Activated T-cell treated with anti-CD3 and anti-CD28 coated beads for 1 hour (primary cell): ENCODE measurements at places on chromosomes 3 and 15.

DNA sequence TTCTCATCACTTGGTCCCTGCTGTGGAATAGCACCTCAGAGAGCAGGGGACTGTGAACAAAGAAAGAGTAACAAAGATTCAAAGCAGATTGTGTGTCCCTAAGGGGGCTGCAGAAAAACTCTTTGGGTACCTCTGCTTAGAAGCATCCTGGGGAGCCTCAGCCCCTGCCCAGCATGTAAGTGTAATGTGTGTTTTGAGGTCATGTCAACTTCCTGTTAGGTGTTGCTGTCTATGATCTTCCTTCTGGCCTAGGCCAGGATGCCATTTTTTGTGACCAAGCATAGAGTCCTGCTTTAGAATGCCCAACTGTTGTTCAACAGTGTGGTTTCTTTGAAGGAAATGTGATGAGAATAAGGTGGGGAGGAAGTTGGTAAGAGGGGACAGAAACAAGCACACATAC lies 77.1 kb upstream of the BCL6 start:
- DNase-seq = no peak

DNA sequence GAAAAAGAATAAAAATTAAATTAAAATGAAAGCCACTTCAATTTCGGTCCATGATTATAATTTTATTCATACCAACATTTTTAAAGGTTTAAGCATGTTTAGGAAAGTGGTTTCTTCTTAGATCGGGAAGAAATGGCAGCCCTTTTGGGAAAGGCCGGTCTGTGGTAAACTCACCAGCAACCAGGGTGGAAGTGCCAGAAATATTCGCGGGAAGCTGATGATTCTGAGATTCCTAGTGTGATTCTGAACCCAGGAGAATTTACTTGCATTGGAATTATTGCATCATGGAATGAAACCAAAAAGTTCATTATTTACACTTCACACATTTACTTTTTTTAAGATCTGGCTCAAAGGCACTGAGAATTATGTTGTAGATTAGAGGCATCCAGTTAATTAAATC lies 97.2 kb upstream of the CCNL1 start:
- DNase-seq = no peak

DNA sequence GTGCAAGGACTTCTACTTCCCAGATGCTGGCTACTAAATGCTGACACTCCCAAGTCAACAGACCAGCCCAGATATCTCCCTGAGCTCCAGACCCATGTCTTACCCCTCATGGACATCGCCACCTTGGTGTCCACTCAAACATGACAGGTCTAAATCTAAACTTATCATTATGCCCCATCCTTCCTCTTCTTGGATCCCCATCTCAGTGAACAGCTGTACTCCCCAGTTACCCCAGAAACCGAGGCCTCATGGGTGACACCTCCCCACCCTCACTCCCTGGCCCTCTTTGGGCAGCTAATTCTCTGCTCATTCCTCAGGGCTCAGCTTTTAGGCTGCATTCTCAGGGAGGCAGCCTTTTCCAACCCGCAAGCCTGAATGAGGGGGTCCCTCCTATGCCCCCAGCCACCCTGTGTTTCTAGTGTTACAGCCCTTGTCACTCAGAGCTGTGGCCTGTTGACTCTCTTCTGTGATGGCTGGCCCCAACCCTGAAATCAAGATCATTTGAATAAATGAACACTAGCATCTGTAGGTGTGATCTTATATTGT lies 5.4 kb downstream of the EHD4 start:
- no peak for DNase-seq

- DNase-seq = no peak
Measured at GRCh38 chr3:72261566-72262564, 476.9 kb upstream of the PROK2 start.

DNA sequence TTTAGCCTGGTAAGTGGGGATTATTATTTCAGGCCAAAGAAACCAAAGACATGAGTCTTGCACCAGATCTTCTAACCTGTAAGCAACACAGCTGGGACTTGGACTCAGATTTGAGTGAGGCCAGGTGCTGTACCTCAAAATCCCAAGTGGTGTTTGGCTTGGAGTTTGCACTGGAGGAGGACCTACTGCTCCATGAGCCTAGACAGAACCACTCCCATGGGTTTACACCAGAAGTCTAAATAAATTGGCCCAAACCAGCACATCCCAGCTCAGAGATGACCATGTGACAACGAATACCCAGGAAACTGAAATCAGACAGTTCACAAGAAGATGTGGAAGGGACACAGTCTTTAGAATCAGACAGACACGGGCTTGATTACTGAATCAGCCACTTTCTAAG lies 47.5 kb downstream of the MINAR1 start:
- DNase-seq = no peak

DNA sequence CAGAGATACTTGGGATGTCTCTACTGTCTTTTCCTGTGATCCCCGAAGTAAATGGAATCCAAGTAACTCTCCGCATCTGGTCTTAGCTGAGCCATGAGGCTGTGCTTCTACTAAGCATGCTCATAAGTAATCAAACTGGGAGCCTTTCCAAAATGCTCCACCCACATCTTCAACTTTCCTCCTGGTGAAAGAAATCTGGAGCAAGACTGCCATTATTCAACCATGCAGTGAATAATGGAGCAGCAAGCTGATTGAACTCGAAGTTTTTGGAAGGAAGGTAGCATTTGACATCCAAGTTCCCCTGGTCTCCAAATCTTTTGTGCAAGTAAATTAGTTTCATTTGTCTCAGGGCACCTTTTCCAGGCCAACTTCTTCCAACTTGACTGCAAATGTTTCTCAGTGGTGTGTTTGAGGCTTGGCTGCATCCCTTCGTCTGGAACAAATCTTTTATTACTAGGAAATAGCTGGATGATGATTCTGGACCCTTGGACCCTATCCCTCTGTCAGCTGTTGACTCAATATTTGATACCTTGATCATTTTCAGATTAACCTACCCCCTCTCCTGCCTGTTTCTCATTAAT lies 19.4 kb downstream of the GXYLT2 start:
- DNase-seq = no peak

GRCh38 chr3:139735191-139735590 lies 57.4 kb upstream of the NMNAT3 start:
- DNase-seq = no peak

GRCh38 chr3:23915537-23916108 lies 1.2 kb downstream of the NKIRAS1 start:
- DNase-seq = no peak

DNA sequence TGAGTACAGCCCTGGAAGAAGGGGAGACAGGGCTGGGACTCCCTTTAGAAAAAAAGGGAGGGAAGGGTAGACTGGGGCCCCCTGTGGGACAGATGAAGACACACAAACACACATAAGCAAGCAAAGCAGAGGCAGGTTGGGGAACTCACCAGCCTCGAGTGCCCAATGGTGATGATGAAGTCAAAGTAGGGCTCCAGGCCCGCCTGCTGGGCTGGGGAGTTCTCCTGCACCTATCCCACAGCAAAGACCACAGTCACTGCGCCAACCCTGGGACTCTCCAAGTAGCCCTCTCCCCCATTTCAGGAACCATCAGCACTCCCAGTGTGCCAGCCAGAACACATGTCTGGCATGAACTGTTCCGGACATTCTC lies 4.1 kb downstream of the GORASP1 start:
- DNase-seq = no peak

DNA sequence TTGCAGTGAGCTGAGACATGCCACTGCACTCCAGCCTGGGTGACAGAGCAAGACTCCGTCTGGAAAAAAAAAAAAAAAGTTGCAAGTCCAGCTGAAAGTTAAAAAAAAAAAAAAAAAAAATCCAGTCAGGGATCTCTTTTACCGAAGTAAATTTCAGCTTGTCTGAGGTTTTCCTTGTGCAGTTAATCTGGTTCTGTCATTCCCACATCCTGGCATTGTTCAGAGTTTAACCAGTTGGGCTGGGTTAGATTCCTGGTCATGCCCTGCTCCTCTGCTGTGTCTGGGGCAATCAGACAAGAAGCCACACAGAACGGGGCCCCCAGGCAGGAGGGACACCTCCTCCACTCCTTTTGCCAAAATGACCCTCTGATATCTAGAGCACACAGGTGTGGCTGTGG lies 84.1 kb upstream of the KLHL25 start:
- DNase-seq = no peak

- DNase-seq = no peak
Measured at GRCh38 chr15:90915808-90916440, 12.8 kb downstream of the MAN2A2 start.

DNA sequence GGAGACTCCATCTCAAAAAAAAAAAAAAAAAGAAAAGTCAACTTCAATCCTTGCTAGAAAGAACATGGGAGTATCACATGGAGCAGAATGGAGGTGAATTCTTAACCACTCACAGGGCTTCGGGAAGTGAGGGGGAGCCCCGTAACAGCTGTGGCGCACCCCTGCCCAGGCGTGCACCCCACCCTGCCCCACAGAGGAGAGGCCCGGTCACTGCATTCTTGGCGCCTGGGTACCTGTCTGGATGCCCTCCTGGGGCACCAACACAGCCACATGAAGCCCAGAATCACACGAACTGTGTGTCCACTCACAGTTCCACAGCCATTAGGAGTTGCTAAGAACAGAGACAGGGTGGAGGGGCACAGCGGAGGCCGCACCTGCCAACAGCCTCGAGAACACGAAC lies 51.8 kb downstream of the NIPA2 start:
- DNase-seq = no peak

- DNase-seq = no peak
Measured at GRCh38 chr3:100030914-100031425, 83.3 kb downstream of the FILIP1L start.

DNA sequence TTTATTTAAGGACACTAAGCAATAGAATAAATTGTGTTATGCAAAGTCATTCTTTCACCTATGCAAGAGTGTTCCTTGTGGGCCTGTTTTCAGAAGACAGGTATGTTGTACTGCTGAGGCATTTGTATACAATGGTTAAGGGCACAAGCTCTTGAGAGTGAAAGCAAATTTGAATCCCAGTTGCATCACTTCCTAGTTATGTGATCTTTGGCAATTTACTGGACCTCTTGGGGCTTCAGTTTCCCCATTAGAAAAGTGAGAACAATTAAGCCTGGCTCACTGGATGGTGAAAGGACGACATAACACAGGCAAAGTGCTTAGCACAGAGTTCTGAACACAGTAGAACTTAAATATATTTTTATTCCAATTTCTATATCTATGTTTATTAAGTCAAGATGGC lies 117.4 kb downstream of the EFHB start:
- DNase-seq = no peak

DNA sequence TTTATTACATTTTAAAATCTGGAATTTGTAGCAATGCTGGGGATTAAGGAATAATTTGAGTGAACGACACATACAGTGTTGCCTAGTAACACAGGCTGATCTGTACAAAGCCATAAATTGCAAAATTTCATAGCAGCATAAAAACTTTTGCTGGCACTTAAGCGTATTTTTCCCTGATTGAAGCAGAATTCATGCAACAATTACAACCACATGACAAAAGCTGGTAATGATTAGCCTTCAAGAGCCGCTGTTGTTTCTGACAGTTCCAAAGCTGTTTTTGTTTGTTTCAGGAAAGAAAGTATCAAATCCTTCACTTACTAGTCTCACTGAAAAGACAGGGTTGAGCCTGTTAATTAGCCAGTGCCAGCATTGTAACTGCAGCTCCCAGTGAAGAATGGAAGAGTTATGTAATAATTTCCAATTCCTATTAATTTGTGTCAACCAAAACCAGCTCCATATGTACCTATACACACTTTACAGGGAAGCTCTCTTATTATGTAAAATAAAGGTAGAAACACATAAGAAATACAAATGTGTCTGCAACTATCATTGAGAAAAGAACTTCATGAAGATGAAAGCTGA lies 60.7 kb downstream of the AGTR1 start:
- no peak for DNase-seq

- DNase-seq = no peak
Measured at GRCh38 chr15:45635763-45636292, 999 bp downstream of the SQOR start.

DNA sequence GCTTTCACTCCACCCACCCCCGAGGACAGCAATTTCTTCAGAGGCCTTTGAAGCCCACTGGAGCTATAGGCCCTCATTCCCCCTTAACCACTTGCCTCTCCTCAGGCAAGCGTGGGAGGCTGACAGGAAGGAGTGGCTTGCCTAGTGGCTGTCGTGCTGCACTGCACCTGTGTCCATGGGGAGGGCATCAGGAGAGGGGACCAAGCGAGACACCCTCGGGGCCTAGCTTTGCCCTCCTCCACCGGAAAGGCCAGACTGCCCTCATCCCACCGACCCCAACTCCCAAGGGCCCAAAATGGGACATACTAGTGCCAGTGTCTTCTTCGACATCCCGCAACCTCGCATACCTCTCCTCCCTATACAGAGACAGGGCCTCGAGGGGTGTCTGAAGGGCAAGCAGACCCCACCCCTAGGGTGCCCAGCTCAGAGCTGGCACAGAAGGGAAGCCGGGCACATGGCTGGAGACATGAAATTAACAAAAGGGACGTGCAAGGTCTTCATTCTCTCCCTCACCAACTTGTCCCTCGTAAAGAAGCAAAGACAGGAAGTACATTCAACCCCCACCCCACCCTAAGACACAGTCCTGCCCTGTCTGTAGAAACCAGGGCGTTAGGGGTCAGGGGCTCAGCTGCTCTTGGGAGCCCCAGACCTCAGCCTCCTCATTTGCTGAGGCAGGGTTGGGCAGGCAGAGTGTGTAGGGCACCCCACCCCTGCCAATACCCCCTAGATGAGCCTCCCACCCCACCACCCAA lies 24.3 kb downstream of the VIPR1 start:
- peak; percentile 33 for DNase-seq

- DNase-seq = no peak
Measured at GRCh38 chr3:165852711-165853110, 15.5 kb upstream of the BCHE start.

GRCh38 chr3:122502941-122503340 lies 11.8 kb downstream of the KPNA1 start:
- no peak for DNase-seq

DNA sequence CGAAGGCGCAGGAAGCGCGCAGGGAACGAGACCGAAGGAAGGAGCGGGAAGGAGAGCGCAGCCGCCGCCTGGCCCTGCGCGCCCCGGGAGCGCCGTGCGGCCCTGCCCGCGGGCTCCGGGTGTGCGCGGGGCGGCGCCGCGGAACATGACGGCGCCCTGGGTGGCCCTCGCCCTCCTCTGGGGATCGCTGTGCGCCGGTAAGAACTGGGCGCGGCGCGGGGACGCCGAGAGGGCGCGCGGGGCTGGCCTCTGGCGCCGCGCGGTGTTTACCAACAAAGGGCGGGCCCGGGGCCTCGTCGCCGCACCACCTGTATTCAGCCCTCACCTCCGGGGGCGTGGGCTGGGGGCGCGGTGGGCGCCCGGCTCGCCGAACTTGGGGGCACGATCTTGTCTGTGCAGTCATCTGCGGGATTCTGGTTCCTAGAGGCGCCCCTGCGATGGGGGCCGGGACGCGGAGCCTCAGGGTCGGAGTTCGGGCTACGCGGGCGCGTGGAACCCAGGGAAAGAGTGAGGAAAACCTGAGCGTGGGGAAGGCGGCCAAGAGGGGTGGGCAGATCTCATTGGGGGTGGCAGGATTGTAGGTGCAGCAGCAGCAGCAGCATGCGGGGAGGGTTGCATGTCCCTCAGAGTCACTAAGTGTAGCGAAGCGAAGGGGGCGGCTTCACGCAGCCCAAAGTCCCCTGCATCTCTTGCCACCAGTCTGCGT lies 641 bp downstream of the ACVR2B start:
- no peak for DNase-seq
